NCI-H1092 (cell line): ENCODE measurements at places on chromosomes 5 and 9.

- no peak for DNase-seq
Observed at GRCh38 chr5:88679638-88680037, 203.3 kb downstream of the MEF2C start.

- no peak for DNase-seq
Observed at GRCh38 chr5:112154940-112155686, 264.0 kb downstream of the EPB41L4A start.

GRCh38 chr9:128325629-128326028 lies 3.0 kb downstream of the COQ4 start:
- no peak for DNase-seq

DNA sequence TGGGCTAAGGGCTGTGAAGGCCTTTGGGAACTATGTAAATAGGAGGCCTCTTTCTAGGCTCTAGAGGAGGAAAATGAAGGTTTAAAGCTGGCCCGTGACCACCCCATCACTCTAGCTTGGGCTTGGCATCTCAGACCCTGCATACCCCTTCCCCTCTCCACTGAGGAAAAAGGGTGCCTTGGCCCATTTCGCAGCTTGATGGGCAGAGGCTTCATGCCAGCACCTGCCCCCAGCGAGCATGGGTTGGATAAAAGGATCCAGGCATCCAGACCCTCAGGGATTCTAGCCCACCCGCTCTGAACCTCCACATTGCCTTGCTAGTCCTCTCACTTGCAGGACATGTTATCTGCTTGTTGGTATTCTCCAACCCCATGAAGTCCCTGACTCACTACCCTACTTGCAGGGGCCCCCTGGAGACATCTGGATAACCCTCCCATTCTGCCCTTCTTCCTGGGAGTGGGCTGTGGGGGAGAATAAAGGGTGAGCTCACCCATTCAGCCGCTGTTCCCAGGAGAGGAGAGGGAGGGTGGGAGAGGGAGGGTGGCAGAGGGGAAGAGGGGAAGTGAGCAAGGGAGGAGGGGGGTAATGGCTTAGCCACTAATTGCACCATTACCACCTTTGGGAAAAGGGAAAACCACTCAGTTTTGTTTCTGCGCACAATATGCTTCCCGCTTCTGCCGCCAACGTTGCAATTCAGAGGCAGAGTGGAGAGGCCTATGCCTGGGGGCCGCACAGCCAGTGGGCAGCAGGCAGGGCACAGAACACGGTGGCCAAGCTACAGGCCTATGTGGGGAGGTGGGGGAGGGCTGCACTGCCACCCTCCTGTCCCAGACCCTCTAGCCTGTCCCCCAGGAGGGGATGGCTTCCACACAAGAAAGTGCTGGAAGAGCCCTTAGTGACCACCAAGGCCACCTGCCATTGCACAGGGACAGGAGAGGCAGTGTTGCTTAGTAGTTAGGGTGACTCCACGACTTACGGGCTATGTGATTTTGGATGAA lies 2.1 kb upstream of the CAMK2A start:
- no peak for DNase-seq

DNA sequence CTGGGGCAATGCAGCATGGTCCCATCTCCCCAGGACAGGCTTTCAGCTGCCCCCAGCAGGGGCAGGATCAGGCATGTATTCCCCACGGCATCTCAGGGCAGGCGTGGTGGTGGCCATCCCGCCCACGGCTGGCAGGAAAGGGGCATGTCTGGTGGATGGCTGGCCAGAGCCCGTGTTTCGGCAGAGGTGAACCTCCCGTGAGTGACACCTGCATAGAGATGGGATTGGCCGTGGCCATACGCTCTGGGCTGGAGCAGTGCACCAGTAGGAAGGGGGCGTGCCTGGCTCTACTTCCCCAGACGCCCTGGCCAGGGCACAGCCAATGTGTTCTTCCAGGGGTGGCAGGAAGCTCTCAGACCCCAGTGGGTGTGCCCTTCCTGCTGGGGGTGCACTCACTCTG lies 139.1 kb downstream of the ZNF354C start:
- DNase-seq: no peak

DNA sequence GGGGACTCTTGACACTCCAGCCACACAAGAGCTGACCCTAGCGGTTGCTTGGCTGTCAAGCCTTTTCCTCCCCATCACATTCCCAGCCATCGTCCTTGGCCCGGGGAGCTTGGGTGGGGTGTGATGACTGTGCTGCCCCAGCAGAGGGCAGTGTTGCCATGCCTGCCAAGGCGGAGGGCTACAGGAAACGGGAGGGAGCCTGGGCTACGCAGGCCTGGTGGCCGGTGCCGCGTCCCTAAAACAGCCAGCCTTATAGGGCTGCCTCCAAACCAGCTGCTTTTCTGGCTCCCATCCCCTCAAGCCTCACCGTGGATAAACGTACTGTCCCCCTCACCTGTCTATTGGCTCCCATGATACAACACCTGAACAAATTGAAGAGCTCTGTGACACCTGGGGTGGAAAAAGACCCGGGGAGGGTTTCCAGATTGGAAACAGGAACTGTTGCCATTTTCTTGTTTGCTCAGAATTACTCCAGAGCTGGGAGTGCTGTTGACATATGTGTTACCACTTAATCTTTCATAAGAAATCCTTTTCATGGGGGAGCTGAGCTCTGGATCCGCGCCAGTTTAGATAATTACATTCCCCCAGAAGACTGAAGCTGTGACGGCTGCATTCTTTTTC lies 72.8 kb upstream of the ASTN2 start:
- DNase-seq: peak; percentile 87

DNA sequence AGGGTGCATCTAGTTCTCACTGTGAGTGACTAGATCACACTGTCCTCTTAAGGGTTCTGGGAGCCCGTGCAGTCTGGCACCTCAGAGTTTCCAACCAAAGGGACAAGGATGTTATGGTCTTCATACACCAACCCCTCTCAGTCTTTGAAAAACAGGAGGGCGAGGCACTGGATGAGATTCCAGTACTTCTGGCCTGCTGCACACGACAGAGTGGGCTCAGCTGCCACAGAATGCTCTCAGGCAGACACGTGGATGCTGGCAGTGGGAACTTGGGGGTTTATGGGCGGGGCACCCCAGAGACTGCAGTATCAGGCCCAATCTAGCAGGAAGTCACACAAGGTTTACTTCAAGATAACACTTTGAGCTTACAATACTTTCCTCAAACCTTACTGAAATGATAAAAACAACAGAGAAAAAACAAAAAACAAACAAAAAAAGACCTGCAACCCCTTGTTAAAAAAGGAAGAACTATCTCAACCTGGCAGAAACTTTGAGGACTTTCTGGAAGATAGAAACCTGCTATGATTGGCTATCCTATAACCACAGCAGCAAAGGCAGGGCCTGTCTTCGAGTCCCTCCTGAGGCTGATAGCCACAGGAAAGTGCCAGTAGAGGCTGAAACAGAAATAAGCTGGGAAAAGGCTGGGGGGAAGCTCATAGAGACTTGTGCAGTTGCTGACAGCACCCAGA lies 28.3 kb upstream of the TGFBR1 start:
- no peak for DNase-seq

GRCh38 chr5:105218018-105218417 lies 1655.4 kb upstream of the NUDT12 start:
- no peak for DNase-seq

DNA sequence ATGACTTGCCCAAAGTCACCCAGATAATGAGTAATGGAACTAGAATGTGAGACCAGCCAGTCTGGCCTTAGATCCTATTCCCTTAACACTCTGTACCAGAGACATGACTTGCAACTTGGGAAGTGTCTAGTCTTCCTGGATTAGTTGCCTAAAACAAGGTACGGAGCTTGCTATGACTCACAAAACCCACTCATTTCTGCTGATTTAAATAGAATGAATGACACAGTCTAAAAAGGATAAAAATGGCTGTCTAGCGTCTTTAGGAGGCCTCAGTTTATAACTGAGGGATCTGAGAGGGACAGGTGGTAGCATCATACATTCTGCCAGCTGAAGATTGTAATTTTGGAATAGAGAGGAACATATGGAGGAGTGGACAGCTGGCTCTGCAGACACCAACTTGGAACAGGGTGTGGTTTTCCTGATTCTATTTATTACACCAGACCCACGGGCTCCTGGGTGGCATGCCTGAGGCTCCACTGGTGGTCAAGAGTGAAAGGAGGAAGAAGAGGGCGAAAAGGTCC lies 62.7 kb downstream of the ABLIM3 start:
- no peak for DNase-seq

DNA sequence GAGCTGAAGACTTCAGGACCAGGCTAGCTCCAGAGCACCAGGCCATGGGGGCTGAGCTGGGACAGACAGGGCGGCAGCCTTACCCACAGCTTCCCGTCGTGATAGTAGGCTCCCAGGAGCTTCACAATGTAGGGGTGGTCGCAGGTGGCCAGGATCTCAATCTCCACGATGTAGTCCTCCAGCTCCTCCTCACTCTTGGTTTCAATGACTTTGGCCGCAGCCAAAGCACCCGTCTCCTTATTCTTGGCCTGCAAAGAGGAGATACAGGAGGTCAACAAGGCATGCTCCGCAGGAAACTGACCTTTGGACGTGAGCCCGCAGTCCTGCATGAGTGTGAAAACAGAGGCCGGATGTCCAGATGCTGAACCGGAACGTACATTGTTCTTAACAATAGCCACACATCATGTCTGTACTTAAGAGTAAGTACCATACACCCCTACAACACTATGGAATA lies 31.5 kb downstream of the STK10 start:
- no peak for DNase-seq

DNA sequence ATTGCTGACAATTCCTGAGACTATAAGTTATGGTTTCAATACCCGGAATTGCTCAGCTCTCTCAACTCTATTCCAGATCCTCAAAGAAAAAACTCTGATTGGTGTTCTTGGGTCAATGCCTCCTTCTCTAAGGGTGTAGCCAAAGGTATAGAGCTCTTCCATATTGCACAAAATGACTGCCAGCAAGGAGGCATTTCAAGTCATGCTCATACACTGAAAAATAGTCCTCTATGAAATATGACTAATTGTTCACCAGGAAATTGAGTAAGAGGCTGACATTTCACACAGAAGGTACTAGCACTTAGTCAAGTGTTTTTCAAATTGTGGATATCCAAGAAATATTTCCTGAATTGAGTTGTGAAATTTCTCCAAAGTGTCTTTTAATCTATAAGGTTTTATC lies 111.1 kb upstream of the KLF9 start:
- DNase-seq: no peak

DNA sequence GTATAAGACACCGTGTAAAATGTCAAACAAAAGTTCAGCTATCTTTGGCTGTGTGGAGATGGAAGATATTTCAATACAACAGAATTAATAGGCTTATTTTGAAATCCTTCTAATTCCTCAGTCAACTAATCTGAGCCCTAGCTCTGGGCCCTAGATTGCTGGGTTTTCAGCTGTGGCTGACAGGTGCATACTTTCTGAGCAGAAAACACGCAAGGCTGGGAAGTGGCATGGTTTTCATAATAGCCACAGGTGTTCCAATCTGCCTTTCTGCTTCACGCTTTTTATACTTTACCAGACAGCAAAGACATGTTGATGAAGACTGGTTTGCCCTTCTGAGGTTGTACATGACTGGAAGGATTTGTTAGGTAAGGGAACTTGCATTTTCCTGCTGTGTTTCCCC lies 20.7 kb upstream of the XPA start:
- no peak for DNase-seq

- no peak for DNase-seq
Observed at GRCh38 chr5:2186472-2187015, 303.8 kb upstream of the IRX4 start.

DNA sequence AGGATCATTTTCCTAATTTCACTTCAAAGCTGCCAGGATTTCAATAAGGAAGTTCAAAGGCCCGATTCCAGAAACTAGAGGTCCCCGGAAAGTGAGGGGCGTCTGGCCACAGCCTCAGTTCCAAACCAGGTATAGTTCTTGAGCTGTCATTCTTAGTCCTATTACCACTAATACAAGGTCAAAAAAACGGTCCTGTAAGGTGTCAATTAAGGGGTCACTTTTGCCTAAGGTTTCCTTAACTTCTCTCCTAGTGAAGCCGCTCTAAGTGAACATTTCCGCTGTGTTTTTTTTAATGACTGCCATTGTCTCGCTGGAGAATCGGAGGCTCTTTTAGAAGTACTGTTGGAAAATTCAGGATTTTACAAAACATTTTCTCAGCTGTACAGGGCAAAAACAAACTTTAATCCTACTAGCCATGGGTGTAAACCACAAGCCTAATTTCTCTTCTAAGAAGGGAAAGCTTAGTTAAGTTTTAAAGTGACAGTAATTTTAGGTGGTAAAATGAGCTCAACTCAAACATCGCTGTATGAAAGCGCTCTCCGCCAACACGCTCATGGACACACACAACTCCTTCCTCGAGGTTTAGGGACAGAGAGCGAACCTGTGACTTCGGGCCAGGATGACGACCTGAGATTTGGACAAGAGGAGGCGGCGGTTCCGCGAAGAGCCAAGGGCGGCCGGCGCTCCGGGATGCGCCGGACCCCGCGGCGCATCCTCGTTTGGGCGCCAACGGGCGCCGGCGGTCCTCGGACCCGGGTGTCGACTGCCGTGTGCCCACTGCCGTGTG lies 76.7 kb upstream of the IFNE start:
- no peak for DNase-seq

DNA sequence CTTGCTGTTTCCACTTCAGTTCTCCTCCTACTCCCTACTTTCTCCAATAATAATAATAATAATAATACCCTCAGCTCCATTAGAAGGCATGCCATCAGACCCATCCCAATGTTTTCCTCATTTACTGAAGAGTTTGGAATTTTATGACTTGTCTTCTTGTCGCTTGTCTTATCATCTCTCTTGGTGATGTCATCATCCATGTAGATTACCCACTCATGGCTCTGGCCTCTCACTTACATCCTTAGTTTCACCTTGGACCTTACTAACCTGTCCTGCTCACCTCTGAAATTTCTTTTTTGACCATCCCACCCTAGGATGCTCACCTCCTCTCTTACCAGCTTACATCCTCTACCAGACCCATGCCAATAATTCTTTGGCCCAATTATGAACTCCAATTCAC lies 329.3 kb downstream of the ACTL7B start:
- DNase-seq: no peak

- DNase-seq: no peak
Observed at GRCh38 chr9:120336021-120336752, 243.8 kb downstream of the CDK5RAP2 start.

DNA sequence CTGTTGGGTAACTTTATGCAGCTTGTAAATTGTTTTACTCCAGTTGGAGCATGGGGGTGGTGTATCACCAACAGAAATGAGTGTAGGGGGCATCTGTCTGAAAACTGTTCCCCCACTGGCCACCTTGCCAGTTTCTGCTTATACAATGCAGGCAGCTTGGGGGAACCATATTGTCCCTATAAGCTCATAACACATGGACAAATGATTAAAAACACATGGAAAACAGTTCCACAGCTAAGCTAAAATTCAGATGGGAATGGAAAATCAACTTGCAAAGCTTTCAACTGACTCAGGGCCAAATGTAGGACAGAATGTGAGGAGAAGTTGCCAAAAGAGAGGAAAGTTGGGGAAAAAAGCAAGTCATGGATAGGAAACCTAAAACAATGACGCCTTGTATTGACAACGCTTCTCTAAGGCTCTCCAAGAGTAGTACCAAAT lies 7.9 kb upstream of the CER1 start:
- DNase-seq: no peak
